Lung (tissue), 17 donors: ENCODE measurements at places on chromosomes 16 and 17. TPM values are rescaled to one million over a fixed set of nuclear protein-coding genes. Genes with fewer than 3 reads are reported as not detected.

ZPBP2 gene
- not detected for polyA plus RNA-seq

TM4SF5 gene
- polyA plus RNA-seq, result not detected

NME4 gene
- polyA plus RNA-seq, result 67.6 TPM

CARD14 gene
- polyA plus RNA-seq, result 0.93 TPM

C16orf74 gene
- 2.6 TPM for polyA plus RNA-seq

TEKT1 gene
- polyA plus RNA-seq, result 11.3 TPM

PHKG2 gene
- 28.1 TPM for polyA plus RNA-seq

- no peak for DNase-seq
Measured at GRCh38 chr16:80433623-80434022, 107.2 kb upstream of the DYNLRB2 start.

- peak; percentile 25 for DNase-seq
Measured at GRCh38 chr16:76946879-76947278, 244.1 kb upstream of the MON1B start.

DNA sequence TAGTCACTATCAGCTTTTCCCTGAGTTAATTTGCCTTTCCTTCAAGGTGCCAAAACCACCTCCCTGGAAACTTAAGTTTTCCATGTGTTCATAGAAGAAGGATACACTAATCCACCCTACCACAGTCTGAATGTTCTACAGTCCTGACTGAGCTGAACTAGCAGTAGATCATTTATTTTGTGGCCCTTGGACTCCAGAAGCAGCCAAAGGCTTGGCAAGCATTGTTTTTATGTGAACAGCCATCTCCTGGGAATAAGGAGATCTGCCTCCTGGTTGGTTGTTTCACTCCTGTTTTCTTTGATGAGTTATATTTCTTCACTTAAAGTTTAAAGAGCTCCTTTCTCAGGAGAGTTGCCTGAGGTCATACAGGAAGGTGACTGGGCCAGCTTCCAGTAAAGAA is 634.6 kb upstream of the SOX9 start:
- no peak for DNase-seq

- DNase-seq, result no peak
Measured at GRCh38 chr17:41049110-41049509, 2.0 kb upstream of the KRTAP2-1 start.

GRCh38 chr16:5001571-5001970 is 32.2 kb downstream of the NAGPA start:
- no peak for DNase-seq

- no peak for DNase-seq
Measured at GRCh38 chr17:62565817-62566216, 61.7 kb upstream of the MRC2 start.

GRCh38 chr17:7046127-7046724 is 2.3 kb upstream of the SLC16A11 start:
- DNase-seq, result peak; percentile 59

GRCh38 chr16:85707528-85708095 is 18.9 kb upstream of the GINS2 start:
- DNase-seq, result peak; percentile 42

DNA sequence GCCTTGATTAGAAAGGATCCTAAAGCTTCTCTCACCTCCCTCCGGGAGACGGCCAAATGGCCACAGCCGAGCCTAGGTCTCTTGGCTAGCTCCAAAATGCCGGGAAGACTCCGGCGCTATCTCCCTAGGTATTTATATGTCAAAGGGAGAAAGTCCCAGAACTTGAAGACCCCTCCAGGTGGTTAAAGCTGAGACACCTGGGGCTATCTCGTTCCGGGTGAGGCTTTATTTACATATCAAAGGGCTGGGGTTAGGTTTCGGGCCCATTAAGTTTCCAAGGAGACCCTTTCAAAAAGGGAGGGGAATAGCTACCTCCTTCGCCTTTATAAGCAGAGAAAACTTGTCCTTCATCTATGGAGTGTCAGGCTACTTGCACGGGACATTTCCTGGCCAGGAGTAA is 70.9 kb upstream of the KIFC3 start:
- no peak for DNase-seq

GRCh38 chr17:37570527-37571093 is 38.6 kb downstream of the SYNRG start:
- DNase-seq, result no peak

GRCh38 chr17:18186627-18186982 is 3.0 kb downstream of the ALKBH5 start:
- peak; percentile 30 for DNase-seq

DNA sequence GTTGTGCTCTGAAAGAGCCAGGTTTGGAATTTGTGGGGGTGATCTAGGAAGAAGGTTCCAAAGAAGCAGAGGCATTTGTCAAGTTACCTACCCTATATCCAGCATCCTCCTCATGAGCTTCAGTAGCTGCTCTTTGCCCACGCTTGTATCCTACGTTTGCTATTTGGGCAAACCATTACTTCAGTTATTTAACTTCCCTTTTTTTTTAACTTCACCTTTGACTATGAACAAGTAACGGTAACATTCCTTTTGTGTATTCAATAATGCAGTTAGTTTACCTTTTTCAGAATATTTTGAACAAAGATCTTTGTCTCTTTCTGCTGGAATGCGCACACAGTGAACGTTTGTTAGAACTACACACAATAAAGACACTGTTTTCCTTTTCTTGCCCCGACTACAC is 41.5 kb downstream of the CYB5B start:
- no peak for DNase-seq

GRCh38 chr17:42034059-42034458 is 14.2 kb downstream of the NKIRAS2 start:
- no peak for DNase-seq
